Prostate gland (tissue), 2 donors: ENCODE measurements at places on chromosomes 7 and 10. TPM values are rescaled to one million over a fixed set of nuclear protein-coding genes. Genes with fewer than 3 reads are reported as not detected.

DNA sequence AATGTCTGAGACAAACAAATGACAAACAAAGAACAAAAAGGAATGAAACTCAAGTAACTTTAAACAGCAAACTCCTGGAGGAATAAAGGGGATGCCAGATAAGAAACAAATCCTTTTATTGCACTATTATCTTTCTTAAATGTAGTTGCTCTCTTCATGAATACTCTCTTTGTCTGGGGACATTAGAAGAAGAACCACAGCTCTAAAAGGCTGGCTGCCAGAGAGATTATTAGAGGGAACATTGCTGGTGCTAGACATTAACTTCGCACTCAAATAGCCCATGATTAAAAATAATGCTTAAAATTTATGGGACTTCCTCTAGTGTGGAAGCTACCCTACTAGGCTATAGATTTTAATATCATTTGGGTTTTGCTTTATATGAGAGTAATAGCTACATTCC, 1330.4 kb downstream of the XPNPEP1 start:
- H3K4me3 ChIP-seq: no peak overlapping the region
- no peaks in the 10 kb centered on the region for H3K36me3 ChIP-seq
- no peaks in the 10 kb centered on the region for H3K4me1 ChIP-seq

DNA sequence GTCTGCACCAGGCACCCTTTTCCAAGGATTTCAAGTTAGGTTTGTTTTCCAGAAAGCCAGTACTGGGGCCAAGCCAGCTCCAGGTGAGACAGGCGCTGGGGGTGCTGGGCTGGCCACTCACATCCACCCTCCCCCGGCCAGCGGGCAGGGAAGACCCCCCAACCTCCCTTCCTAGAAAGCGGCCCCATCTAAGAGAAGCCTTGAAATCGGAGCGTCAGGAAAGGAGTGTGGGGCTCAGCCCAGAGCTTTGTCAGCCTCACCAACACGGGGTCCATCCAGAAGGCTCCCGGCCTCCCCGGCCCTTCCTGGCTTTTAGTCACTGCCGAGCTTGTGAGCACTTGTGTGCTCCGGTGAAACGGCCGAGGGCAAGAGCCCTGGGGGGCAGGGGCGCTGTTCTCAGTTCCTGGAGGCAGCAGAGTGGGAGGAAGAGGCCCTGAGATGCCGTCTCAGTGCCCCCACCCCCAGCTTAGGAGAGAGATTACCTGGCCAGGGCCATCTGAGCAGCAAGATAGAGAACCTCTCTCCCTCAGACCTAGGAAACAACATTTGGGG, 39.6 kb downstream of the PDGFA start:
- peaks cover 6% of the 10 kb centered on the region for H3K27me3 ChIP-seq
- no peak overlapping the region for H3K27ac ChIP-seq
- no peaks in the 10 kb centered on the region for H3K4me1 ChIP-seq
- H3K4me3 ChIP-seq: no peak overlapping the region

- H3K27ac ChIP-seq: no peak overlapping the region
- H3K27me3 ChIP-seq: no peaks in the 10 kb centered on the region
- no peak for DNase-seq
- H3K4me3 ChIP-seq: no peak overlapping the region
- no peaks in the 10 kb centered on the region for H3K4me1 ChIP-seq
Measured at GRCh38 chr10:52956461-52956860, 183.9 kb upstream of the MBL2 start.

DNA sequence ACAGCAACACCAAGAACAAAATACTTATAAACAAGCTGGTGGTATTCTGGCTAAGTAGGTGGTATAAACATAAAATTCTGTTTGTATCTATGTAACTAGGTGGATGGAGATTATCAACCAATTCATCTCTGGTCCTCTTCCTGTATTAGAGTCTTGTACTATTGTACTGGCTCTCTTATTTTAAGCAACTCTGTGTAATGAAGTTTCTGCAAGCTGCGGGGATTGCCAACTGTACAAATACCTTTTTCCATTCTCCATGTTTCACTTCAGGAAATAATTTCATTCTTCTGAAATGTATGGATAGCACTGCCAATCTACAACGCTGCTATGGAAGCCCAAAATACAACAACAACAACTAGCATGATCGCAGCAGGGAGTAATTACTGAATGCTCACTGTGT, 44.8 kb downstream of the JAZF1 start:
- H3K4me3 ChIP-seq: no peak overlapping the region
- H3K27ac ChIP-seq: no peak overlapping the region
- no peaks in the 10 kb centered on the region for H3K4me1 ChIP-seq

DNA sequence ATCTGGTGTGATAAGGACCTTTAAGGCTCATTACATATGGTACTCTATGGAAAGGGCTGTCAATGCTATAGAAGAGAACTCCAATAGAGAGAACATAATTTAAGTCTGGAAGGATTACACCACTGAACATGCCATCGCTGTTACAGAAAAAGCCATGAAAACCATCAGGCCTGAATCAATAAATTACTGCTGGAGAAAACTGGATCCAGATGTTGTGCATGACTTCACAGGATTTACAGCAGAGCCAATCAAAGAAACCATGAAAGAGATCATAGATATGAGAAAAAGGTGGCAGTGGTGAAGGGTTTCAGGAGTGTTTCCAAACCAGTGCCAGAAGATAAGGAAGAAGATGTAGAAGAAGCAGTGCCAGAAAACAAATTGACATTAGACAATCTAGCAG, 18.9 kb upstream of the GPR22 start:
- no peaks in the 10 kb centered on the region for H3K36me3 ChIP-seq
- H3K27me3 ChIP-seq: no peaks in the 10 kb centered on the region
- no peak overlapping the region for H3K4me3 ChIP-seq
- no peak overlapping the region for H3K27ac ChIP-seq
- DNase-seq: no peak

- no peaks in the 10 kb centered on the region for H3K36me3 ChIP-seq
- no peaks in the 10 kb centered on the region for H3K27me3 ChIP-seq
- H3K4me3 ChIP-seq: no peak overlapping the region
- no peak overlapping the region for H3K27ac ChIP-seq
- no peak for DNase-seq
- H3K4me1 ChIP-seq: no peaks in the 10 kb centered on the region
Measured at GRCh38 chr7:17651863-17652385, 288.4 kb downstream of the SNX13 start.

GRCh38 chr10:61781969-61782403, 119.3 kb downstream of the CABCOCO1 start:
- no peaks in the 10 kb centered on the region for H3K36me3 ChIP-seq
- no peak for DNase-seq
- H3K4me3 ChIP-seq: no peak overlapping the region
- no peaks in the 10 kb centered on the region for H3K27me3 ChIP-seq
- H3K4me1 ChIP-seq: no peaks in the 10 kb centered on the region

DNA sequence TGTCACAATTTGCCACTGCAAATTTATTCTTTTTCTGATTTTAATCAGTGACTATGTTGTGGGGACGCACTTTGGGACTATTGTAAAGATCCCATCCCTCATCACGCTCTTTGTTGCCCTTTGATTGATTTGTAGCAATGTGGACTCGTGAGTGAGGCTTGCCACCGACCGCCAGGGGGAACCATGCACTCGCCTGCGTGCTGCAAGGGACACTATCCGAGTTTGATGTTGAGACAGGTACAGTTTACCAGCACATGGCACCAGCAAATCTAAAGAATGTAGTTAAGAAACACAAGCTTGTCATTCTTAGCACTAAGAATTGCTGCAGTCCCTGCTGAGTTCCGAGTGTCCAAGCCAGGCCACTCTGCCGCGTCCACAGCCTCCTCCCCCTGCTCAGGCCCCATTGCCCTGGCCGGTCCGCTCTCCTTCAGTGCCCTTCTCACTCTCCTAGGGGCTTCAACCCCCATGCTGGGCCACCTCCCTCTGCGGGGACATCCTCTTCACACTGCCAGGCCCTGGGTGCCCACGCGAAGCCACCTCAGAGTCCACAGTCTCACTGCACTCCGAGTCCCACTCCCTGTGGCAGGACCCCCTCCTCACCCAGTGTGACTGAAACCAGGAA, 2.0 kb upstream of the SFTPA2 start:
- no peak overlapping the region for H3K27ac ChIP-seq
- H3K4me3 ChIP-seq: no peak overlapping the region
- peak; percentile 60 for DNase-seq
- H3K4me1 ChIP-seq: peaks cover 2% of the 10 kb centered on the region

GRCh38 chr7:136104269-136104603, 127.1 kb upstream of the MTPN start:
- no peaks in the 10 kb centered on the region for H3K27me3 ChIP-seq
- H3K4me1 ChIP-seq: no peaks in the 10 kb centered on the region
- H3K4me3 ChIP-seq: no peak overlapping the region
- no peak for DNase-seq
- H3K36me3 ChIP-seq: no peaks in the 10 kb centered on the region

- H3K27me3 ChIP-seq: no peaks in the 10 kb centered on the region
- no peaks in the 10 kb centered on the region for H3K4me1 ChIP-seq
- no peak for DNase-seq
- H3K36me3 ChIP-seq: no peaks in the 10 kb centered on the region
- no peak overlapping the region for H3K27ac ChIP-seq
- H3K4me3 ChIP-seq: no peak overlapping the region
Measured at GRCh38 chr7:133354546-133355324, 101.9 kb downstream of the EXOC4 start.

- no peaks in the 10 kb centered on the region for H3K27me3 ChIP-seq
- peak; percentile 11 for DNase-seq
- H3K4me1 ChIP-seq: no peaks in the 10 kb centered on the region
- peak overlapping the region; percentile 33 for H3K27ac ChIP-seq
- H3K4me3 ChIP-seq: peak overlapping the region; percentile 77
Measured at GRCh38 chr10:99658622-99659030, 683 bp upstream of the ENTPD7 start.

- no peaks in the 10 kb centered on the region for H3K4me1 ChIP-seq
- no peak overlapping the region for H3K27ac ChIP-seq
- H3K4me3 ChIP-seq: no peak overlapping the region
- no peaks in the 10 kb centered on the region for H3K36me3 ChIP-seq
Measured at GRCh38 chr7:24835643-24836042, 78.4 kb upstream of the GSDME start.

GRCh38 chr7:148260599-148260998, 330.0 kb upstream of the C7orf33 start:
- DNase-seq: no peak
- H3K36me3 ChIP-seq: no peaks in the 10 kb centered on the region
- H3K27ac ChIP-seq: peak overlapping the region; percentile 47
- H3K27me3 ChIP-seq: no peaks in the 10 kb centered on the region

GRCh38 chr7:106012935-106013439, 49.9 kb downstream of the CDHR3 start:
- no peak overlapping the region for H3K27ac ChIP-seq
- no peaks in the 10 kb centered on the region for H3K36me3 ChIP-seq

- no peaks in the 10 kb centered on the region for H3K27me3 ChIP-seq
- no peaks in the 10 kb centered on the region for H3K36me3 ChIP-seq
- no peaks in the 10 kb centered on the region for H3K4me1 ChIP-seq
- no peak overlapping the region for H3K4me3 ChIP-seq
- H3K27ac ChIP-seq: no peak overlapping the region
Measured at GRCh38 chr7:114418117-114418516, 3.5 kb downstream of the FOXP2 start.

GRCh38 chr7:30683816-30684215, 1.6 kb upstream of the CRHR2 start:
- H3K27me3 ChIP-seq: peaks cover 12% of the 10 kb centered on the region
- no peak for DNase-seq
- no peaks in the 10 kb centered on the region for H3K36me3 ChIP-seq
- no peaks in the 10 kb centered on the region for H3K4me1 ChIP-seq
- no peak overlapping the region for H3K27ac ChIP-seq
- no peak overlapping the region for H3K4me3 ChIP-seq

- H3K27me3 ChIP-seq: no peaks in the 10 kb centered on the region
- no peaks in the 10 kb centered on the region for H3K36me3 ChIP-seq
- DNase-seq: no peak
- H3K27ac ChIP-seq: no peak overlapping the region
Measured at GRCh38 chr7:98836811-98837629, 32.8 kb downstream of the TMEM130 start.

DNA sequence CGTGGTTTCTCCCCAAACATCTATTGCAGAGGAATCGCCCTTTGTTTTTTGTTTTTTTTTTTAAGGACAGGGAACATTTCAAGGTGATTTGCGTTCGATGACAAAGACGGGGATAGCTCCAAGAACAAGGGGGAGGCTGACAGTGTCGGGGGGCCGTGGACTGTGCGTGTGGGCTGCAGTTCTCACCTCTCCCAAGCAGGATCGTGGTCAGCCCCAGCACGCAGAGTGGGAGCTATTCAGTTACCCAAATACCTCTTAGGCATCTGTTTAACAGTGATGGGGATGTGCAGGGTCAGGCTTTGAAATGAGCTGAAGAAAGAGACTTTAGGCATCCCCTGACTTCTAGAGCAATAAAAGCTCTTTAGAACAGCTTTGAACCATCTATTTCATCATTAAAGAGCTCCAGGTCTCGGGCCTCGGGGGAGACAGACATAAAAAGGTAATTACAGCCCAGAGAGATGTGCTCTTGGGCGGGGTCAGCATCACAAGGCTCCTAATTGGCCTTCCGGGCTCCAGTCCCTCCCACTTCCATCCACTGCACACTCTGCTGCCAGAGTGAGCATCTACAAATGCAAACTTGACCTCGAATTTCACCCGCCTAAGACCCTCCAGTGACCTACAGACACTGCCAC, 97.3 kb downstream of the MYL10 start:
- H3K27ac ChIP-seq: no peak overlapping the region
- H3K27me3 ChIP-seq: no peaks in the 10 kb centered on the region
- no peaks in the 10 kb centered on the region for H3K36me3 ChIP-seq
- no peak overlapping the region for H3K4me3 ChIP-seq

Gene ELOVL3
- total RNA-seq: not detected

Gene PAX4
- not detected for total RNA-seq

Gene TEX47
- total RNA-seq: not detected

Gene PNLIP
- not detected for total RNA-seq

Gene CUEDC2
- 81.7 TPM for total RNA-seq

Gene AOC1
- total RNA-seq: 3.1 TPM

Gene LRRD1
- 0.40 TPM for total RNA-seq

Gene NUTM2D
- total RNA-seq: 7.8 TPM
